ENCODE measurements at places on chromosomes 16 and 17.

GRCh38 chr17:34403006-34403405, 40.0 kb upstream of the CCL1 start:
- ATAC-seq = no peak

DNA sequence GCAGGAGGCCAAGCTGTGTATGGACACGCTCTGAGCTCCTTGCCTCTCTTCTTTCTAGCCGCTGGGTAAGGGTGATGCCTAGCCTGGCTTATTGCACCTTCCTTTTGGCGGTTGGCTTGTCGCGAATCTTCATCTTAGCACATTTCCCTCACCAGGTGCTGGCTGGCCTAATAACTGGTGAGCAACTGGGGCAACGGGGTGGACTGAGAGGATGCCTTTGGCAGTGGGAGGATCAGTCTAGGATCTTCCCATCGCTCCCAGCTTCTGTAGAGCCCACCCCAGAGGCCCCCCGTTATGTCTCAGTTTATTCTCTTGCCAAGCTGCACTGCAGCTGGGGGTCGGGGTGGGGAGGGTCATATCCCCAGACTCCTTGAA, 4.4 kb downstream of the G6PC3 start:
- ATAC-seq = no peak

GRCh38 chr16:66670691-66671388, 25.7 kb downstream of the CMTM4 start:
- ATAC-seq = no peak

DNA sequence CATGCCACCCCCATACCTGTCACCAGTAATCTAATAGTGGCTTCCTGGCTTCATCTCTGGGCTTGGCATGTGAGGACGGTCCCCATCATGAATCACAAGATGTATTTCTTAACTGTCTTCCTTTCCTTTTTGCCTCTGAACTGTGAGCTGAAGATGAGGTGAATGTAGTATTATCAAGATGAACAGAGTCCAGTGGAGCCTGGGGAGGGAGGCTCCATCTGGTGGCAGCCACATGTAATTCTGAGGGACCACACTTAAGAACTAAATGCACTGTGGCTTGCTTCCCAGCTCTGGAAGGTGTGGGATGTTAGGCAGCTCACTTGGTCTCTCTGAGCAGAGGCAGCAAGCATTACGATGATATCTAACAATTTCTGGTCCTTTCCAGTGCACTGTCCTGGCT, 354.9 kb upstream of the ASIC2 start:
- no peak for ATAC-seq

DNA sequence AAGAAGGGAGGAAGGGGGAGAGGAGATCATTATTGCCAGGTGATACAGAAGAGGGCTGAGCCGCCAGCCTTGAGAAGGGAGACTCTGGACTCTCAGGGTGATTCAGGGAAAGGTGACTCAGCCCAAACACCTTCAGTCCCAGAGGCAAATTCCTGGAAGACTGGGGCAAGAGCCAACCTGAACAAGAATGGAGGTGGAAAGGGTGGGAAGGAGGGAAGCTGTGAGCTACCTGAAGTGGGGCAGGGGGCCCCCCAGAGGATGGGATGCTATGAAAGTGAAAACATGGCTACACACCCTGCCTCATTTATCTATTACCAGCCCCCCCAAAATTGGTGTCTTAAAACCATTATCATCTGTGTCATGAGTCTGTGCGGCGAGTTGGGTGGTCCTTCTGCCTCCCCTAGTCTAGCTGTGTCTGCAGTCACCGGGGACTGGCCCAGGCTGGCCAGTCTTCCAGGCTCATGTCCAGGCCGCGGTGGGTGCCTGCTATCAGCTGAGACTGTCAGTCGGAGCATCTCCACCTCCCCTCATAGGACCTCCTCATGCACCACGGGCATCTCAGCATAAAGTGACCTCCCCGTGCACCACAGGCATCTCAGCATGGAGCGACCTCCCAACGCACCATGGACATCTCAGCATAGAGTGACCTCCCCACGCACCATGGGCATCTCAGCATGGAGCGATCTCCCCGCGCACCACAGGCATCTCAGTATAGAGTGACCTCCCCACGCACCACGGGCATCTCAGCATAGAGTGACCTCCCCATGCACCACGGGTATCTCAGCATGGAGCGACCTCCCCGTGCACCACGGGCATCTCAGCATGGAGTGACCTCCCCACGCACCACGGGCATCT, 3.2 kb upstream of the SLC47A2 start:
- ATAC-seq = no peak

DNA sequence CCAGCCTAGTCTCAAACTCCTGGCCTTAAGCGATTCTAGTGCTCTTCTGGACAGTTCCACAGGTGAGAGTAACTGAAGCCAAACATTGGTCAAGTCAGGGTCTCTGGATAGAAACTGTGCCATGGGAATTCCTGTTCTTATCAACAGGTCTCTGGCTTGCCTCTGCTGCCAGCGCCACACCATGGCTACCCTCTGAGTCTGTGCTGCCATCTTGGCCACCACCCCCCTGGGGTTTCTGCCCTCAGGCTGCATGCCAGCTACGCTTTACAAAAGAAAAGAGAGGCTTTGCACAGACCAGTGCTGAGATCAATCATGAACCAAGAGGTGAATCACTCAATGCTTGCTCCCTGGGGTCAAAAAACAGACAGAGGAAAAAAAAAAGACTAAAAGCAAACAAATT, 24.4 kb upstream of the CREBBP start:
- ATAC-seq = no peak

DNA sequence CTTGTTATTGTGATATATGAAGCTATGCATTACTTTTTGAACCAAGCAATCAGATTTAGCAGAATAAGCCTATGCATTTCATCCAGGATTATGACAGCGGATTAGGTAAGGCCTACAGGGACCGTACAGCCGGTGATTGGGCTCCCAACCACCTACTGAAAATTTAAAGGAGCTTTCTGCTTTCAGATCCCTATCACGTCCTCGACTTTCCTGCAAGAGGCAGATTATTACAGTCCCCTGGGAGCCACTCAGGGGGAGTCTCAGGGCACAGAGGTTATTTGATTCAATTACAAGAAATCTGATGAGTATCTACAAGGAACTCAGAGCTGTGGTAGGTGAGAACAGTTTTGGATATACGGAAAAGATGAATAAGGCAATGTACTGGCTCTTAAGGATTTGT, 80.7 kb downstream of the HS3ST3B1 start:
- ATAC-seq = no peak

- no peak for ATAC-seq
Observed at GRCh38 chr17:17835415-17836249, 1.2 kb downstream of the SREBF1 start.

- ATAC-seq = no peak
Observed at GRCh38 chr16:2490190-2491105, 15.5 kb downstream of the TBC1D24 start.

GRCh38 chr16:11307639-11308492, 26.7 kb upstream of the PRM1 start:
- ATAC-seq = no peak

- no peak for ATAC-seq
Observed at GRCh38 chr17:62882284-62882683, 74.2 kb upstream of the MARCHF10 start.

DNA sequence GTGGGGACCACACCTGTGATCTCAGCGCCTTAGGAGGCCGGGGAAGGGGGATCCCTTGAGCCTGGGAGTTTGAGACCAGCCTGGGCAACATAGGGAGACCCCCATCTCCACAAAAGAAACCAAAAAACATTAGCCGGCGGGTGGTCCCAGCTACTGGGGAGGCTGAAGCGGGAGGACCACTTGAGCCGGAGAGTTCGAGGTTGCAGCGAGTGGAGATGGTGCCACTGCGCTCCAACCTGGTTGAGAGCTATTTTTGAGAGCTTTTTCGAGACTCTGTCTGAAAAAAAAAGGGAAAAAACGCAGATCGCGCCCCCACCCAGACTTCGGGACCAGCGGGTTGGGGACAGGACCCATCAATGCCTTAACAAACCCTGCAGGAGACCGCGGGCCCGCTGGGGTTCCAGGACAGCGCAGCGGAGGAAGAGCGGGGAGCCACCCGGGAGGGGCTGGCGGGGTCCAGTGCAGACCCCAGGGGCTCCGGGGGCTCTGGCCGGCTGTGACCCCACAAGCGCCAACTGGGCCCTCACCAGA, 762 bp upstream of the BAIAP3 start:
- no peak for ATAC-seq

DNA sequence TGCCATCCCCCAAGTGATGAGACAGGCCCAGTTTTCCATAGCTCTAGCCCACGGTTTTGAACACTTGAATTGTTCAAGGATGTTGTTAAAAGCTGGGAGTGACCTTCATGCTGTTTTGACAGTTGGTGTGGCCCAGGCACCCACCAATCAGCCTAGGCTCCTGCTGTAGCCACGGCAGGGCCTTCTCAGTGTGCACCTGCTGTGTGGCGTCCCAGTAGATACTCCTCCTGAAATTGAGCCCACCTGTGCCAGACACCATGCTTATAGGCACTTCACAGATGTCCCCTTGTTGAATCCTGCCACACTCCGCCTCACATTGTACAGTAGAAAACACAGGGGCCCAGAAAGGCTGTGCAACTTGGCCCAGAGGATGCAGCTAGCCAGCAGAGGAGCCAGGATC, 86.4 kb downstream of the SOCS1 start:
- no peak for ATAC-seq
